Activated CD4-positive, alpha-beta T cell treated with anti-CD3 and anti-CD28 coated beads, Interleukin-2, Interleukin-6, amounts not matched to agents 100 ng/mL and 50 ng/mL, durations not matched to agents 16 hours and 8 hours (primary cell): ENCODE measurements at places on chromosomes 2 and 18.

DNA sequence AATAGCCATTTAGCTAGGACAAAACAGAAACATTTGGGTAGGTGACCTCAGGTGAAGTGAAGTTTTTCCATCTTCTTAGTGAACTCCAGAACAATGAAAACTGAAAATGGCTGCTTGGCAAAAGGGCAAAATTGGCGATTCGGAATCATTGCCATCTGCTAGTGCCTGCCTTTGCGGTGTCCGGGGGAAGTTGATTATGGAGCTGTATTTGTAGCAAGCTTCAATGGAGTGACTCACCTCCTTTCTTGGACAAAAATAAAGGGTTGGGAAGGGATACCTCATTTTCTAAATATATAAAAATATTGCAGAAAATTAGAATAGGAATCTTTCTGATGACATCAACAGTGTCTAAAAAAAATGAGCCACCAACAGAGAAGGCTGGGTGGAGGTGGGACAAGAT is 460.5 kb downstream of the TGIF1 start:
- no peak for DNase-seq

- DNase-seq: no peak
Measured at GRCh38 chr18:62407660-62408059, 82.5 kb downstream of the TNFRSF11A start.

GRCh38 chr2:100857915-100858314 is 38.0 kb downstream of the NPAS2 start:
- DNase-seq: no peak

DNA sequence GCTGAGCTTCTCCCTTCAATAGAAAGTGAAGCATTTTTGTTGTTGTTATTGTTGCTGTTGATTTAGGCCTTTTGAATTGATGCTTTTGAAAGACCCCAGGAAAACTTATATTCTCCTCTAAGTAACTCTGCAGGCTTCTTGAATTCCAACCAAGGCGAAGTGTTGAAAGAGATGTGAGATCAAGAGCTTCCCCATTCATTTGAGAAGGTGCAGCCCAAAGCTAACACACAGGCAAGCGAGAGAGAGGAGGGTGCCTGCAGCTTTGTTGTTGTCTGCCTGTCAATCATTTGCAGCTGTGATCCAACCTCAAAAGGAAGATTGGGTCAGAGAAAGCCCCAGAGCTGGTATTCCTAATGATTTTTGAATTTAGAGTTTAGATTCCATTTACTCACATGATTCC is 963.6 kb upstream of the CNTNAP5 start:
- no peak for DNase-seq

- no peak for DNase-seq
Measured at GRCh38 chr2:120508567-120509041, 162.7 kb downstream of the INHBB start.

DNA sequence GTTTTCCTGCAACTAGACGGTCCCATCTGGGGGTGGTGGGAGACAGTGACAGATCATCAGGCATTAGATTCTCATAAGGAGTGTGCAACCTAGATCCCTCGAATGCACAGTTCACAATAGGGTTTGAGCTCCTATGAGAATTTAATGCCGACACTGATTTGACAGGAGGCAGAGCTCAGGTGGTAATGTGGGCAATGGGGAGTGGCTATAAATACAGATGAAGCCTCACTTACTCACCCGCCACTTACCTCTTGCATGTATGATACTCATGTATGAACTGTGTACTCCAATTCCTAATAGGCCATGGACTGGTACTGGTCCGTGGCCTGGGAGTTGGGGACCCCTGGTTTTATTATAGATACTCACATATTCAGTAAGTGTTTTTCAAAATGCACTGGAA is 122.4 kb upstream of the SIX3 start:
- DNase-seq: no peak

GRCh38 chr2:28422908-28423741 is 30.5 kb downstream of the FOSL2 start:
- no peak for DNase-seq

DNA sequence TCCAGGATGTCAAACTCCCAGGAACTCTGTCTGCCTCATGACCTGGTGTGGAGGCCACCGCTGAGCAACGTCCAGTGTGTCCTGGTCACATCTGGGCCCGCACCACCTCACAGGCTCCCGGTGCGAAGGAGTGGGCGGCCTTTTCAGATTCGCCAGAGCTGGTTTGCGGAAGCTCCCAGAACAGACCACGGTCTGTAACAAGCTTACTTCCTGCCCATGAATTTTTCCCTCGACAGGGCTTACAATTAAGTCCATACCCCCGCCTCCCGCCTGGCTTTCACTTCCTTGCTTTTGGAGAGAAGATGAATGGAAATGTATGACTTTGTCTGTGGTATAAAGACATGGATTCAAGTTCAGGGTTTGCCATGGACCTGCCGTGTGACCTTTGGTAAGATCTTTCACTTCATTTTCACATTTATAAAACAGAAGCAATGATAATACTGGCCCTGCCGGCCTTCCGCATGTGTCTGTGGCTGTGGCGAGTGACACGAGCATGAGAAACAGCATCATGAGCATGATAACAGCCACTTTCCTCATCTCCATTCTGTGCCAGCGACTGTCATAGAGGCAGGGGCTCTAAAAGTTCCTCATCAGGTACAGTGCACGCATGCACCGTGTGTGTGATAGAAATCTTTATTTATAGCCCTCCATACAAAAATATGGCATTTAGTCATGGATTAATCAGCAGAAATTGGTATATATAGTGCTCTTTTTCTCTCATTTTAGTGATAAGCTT is 31.0 kb upstream of the KCNF1 start:
- DNase-seq: no peak

GRCh38 chr2:9015998-9016397 is 12.5 kb upstream of the MBOAT2 start:
- no peak for DNase-seq

GRCh38 chr2:217609952-217610351 is 392.8 kb downstream of the TNS1 start:
- no peak for DNase-seq

DNA sequence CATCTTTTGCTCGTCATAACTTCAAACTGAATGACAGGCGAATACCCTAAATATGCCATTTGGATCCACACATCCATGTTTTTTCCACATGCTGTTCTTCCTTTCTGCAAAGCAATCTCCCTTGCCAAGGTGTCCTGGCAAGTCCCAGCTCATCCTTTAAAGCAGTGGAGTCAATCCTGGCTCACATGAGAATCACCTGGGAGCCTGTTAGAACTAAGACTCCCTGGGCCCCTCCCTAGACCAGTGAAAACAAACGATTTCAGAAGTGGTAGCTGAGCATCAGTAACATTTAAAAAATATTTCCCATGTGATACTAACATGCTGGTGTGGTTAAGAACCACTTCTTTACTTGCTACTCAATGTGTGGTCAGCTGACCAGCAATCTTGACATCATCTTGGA is 50.6 kb upstream of the PARD3B start:
- no peak for DNase-seq

GRCh38 chr18:62572456-62572855 is 49.6 kb downstream of the ZCCHC2 start:
- no peak for DNase-seq

DNA sequence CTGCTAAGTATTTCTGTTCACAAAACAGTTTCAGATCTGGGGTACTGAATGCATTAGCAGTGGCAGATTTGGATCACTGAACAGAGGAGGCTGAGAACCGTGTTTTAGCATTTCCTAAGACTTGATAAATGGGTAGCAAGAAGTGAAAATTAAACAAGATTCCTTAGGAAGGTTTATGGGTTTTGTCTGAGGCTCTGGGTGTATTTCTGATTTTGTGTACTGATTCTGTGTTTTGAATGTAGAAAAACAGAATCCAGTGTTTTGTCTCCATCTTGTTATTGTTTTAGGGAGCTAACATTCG is 1.4 kb downstream of the FAM117B start:
- DNase-seq: no peak

DNA sequence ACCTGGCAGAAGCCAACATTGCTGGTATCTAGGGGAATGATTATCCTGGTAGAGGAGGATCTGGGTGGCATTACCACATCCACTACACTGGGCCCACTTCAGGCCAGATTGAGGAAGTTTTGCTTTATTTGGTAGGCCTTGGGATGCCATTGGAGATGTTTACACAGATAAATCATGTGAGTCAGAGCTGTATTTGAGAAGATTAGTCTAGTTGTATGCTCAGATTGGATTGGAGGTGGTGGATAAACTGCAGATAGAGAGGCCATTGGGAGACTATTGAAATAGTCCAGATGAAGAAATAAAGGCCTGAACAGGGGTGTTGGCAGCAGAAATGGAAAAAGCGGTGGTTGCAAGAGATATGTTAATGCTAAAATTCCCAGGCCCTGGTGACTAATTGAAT is 81.5 kb downstream of the EFEMP1 start:
- no peak for DNase-seq

DNA sequence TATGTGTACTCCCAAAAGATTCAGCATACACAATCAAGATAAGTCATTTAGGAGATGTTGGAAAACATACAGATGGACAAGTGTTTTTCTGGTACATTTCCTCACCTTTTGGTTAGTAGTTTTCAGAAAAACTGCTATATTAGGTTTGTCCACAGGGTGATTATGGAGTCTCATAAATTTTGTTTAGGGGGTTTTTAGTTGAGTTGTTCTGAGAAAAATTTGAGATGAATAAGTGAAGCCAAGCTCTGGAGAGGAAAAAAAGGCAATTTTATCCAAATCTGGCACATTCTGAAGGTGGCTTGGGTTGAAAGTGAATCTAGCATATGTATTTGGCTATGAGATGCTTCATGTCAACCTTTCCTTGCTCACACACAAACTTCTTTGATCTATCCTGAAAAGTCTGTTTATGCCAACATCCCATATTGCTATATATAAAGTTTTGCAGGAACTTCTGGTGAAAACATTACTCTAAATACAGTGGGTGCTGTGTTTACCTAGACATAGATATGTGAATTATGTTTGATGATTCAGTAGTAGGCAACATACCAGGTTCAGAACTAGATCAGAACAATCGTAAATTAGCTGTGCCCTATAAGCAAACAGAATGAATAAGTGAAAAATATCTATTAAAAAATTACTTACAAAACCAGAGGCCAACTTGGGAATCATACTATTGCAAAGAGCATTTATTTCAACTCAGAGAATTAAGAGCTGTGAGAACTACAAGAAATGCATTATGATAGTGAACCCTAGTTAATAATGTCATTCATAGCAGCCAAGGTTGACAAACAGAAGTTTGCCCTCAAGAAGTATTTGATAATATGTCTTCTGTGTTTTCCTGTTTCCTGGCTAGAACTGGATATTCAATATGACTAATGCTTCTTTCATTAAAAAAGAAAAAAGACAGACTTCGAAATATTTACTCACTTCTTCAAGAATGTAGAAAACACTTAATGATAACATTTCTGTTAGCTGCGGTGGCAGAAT is 552.0 kb downstream of the IRS1 start:
- no peak for DNase-seq

- DNase-seq: no peak
Measured at GRCh38 chr2:162232671-162233070, 10.6 kb downstream of the FAP start.

DNA sequence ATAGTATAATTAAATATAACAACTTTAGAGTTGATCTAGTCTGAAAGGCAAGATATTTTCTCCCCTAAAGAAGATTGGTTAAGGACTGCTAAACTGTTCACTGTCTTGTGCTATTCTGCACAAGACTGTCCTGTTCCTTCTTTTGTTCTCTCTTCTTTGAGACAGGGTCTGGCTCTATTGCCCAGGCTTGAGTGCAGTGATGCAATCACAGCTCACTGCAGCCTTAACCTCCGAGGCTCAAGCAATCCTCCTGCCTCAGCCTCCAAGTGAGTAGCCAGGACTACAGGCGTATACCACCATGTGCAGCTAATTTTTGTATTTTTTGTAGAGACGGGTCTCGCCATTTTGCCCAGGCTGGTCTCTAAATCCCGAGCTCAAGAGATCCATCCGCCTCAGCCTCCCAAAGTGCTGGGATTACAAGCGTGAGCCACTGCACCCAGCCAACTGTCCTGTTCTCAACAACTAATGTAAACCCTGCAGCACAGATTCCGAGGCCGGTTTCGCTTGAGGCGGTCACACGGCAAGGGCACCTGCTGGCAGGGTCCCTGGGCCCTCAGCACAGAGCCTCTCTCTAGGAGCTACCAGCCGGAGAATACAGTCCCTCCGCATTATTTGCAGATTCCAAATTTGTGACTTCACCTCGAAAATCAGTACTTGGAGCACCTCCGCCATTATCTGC is 16.4 kb downstream of the PXDN start:
- DNase-seq: no peak

GRCh38 chr18:58298251-58299134 is 254.5 kb downstream of the NEDD4L start:
- DNase-seq: no peak

DNA sequence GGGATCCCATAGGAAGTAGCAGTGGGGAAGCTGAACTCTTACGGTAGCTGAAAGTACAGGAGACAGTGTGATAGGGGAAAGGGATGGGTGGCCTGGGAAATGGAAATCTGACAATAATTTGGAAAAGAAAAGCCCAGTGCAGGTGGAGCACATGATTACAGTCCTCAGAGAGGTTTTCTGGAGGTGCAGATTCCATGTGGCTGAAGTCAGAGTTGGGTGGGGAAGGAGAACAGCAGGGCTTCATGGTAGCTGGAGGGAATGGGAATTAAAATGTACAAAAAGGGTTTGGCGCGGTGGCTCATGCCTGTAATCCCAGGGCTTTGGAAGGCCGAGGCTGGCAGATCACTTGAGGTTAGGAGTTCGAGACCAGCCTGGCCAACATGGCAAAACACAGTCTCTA is 12.2 kb downstream of the HRH4 start:
- no peak for DNase-seq

- peak; percentile 85 for DNase-seq
Measured at GRCh38 chr2:127829845-127830246, 18.9 kb upstream of the WDR33 start.

DNA sequence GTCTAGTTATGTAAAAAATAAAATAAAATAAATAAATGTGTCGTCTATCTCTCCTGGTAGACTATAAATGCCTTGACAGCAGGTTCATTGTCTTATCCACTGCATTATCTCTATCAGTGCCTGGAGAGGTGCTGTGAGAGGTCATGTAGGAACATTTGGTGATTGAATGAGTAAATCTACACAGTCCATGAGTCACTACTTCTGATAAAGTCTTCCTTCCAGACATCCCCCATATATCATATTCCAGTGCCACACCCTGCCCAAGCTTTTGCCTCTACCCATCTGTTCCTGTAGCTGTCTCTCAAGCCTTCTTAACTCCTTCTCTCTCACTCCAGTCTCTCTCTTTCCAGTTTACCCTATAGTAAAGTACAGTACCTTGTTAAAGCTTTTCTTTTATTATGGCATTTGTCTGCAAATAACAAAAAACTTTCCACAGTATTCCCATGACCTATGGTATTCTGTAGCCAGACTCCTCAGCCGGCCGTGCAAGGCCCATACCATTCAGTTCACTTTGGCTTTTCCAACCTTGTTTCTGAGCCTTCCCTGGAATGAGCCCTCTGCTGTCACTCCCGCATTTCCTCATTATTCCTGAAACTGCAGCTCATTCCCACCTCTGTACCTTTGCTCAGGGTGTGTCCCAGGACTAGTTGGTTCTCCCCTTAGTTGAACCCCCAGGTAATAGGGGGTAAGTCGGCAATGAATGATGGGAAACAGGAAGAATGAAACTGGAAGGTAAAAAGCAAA is 37.5 kb downstream of the ANXA4 start:
- DNase-seq: no peak
